ENCODE measurements at places on chromosomes 11 and 22.

- no peak for DNase-seq
These were observed 45.4 kb upstream of the NTM start for GRCh38 chr11:131324921-131325570.

DNA sequence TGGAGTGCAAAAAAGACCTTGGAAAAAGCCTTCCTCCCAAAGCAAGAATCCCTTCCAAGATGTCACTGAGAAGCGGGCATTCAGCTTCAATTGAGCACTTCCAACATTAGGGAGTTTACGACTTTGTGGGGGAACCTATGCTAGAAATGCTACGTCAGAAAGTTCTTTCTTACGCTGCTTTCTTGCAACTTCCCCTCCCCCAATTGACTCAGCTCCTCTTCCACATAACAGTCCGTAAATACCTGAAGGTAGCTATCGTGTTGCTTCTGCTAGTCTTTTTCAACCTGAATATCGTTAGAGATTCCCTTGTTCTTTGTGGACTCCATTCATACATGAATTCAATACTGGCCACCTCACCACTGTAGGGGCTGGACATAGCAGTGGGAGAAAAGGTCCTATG, 47.0 kb downstream of the VSIG10L2 start:
- no peak for DNase-seq

DNA sequence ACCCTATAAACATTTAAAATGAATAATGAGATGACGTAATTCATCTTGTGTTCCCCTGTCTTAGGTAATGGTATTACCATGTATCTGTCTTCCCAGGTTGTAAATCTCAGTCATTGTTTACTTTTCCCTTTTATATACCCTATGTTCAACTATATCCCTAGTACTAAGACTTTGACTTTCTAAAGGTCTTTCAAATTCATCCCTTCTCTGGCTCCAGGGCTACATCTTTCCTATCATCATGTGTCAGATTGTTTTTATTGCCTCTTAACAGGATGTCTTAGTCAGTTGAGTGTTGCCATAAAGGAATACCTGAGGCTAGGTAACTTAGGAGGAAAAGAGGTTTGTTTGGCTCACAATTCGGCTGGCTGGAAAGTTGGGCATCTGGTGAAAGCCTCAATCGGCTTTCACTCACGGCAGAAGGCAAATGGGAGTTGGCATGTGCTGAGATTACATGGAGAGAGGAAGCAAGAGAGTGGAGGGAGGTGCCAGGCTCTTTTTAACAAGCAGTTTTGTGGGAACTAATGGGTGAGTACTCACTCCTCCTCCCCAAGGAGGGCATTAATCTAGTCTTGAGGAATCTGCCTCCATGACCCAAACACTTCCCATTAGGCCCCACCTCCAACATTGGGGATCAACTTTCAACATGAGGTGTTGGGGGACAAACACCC, 11.6 kb upstream of the DLAT start:
- no peak for DNase-seq

- DNase-seq = no peak
These were observed 2.2 kb upstream of the MOV10L1 start for GRCh38 chr22:50087646-50088045.

GRCh38 chr11:7275133-7275532, 23.4 kb downstream of the SYT9 start:
- no peak for DNase-seq

All from T-helper 22 cell (primary cell).